ENCODE measurements at places on chromosomes 16 and 17.

DNA sequence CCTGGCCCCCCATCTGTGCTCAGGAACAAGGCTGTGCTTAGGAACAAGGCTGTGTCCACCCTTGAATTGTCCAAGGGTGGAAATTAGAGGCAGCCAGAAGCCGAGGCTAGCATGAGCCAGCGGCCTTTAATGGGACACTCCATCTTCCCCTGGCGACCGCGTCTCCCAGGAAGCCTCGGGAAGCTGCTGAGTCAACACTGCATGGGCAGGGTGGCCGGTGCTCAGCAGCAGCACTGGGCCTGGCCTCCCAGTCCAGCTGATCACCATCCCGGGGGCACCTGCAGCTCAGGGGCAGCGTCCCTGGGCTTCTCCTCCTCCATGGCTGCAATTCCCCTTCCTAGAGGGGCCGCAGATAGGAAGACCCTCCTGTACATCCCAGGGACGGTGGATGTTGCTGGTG lies 180.8 kb downstream of the ENGASE start:
- DNase-seq: no peak

DNA sequence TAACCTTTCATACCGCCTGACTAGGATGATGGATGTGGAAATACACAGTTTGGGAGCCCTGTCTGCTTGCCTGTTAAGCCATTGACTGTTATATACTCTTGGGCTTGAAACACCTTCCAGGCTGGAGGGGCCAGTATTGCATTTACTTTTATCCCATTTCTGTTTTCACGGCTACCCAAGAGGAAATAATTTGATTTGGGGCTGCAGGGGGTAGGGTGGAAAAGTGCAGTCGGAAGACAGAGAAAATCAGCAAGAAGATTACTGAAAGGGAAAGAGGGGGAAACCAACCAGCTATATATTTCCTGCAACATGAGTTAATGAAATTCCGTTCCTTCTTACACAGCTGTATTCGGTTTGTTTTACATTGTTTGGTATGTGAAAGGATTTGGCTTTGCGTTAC lies 202.5 kb downstream of the CDH13 start:
- DNase-seq: no peak

DNA sequence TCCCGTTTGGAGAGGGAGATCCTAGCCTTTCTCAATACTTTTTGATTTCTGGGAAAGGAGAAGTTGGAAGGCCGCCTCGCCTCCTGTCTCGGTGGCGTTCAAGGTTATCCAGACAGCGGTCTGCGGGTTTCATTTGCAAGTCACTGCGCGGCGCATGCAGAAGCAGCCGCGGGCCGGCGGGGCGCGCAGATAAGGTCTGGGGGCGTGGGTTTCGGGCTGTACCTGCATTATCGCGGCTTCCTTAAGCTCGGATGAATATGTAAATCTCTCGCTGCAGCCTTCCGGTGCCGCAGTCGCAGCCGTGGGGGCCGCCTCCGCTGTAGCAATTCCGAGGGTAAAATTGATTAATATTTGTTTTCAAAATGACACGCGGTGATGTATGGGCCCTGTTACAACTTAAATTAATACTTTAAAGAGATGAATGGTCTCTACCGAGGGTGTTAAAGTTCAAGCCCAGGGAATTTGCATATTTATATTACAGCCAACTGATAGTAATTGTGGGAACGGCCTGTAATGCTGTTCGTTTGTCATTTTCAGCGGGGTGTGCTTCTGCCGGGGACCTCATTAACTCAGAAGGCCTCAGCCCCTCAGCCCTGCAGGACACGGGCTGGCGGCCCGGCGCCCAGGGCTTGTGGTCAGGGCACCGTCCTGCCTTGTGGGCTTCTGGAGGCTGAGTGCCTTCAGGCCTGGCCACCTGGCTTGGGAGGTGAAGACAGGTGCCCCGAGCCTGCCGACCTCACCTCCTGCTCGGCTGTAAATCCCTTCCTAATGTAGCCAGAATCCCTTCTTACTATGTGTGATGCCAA lies 99.4 kb downstream of the CYLD start:
- DNase-seq: no peak

DNA sequence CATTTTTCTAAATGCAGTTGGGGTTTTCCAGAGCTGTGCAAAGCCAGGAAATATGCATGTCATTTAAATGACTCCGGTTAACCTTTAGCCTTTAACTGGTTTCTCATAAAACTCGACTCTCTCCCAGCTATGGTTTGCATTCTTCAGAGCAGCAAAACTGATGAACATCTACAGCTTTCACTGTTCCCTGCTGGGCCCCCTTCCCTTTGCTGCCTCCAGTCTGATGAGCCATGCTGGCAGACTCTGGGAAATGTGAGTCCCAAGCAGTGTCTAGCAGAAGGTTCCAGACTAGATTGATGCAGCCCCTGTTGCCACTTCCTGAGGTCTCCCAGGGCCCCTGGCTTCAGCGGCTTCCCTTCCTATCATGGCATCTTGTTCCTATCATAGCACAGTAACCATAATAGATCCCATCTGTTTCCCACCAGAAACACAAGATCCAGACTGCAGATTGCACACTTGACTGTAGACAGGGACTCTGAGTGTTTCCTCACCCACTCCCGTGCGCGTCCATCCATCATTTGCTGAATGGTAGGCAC lies 135.4 kb downstream of the CLEC16A start:
- DNase-seq: no peak

GRCh38 chr17:11493936-11494335 lies 104.3 kb upstream of the DNAH9 start:
- no peak for DNase-seq

- no peak for DNase-seq
These were observed 107.1 kb downstream of the STX8 start for GRCh38 chr17:9468532-9468931.

DNA sequence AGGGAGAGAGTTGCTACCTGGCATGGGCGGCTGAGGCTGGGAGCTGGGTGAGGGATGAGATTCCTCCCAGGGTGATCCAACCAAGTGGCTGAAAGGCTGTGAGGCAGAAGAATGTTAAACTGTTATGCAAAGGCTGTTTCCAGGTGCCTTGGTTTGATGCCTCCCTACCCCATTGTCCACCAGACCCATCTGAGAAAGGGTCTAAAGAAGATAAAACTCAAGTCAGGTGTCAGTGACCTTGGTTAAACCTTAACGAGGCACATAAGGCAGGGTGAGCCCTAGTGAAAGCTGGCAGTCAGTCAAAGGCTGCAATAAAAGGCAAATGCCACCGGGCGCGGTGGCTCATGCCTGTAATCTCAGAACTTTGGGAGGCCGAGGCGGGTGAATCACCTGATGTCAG lies 23.8 kb downstream of the LDHD start:
- no peak for DNase-seq

DNA sequence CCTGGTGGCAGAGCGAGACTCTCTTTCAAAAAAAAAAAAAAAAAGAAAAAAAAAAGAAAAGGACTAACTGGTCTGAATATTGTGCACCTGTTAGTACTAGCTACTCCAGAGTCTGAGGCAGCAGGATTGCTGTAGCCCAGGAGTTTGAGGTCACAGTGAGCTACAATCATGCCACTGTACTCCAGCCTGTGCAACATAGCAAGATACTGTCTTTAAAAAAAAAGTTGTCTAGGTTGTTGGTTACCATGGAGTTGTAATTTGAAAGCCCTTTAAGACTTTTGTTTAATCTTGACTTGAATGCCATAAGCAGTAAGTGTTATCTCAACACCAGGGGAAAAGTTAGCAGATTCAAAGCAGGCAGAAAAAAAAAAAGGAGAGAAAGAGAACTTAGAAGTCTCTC lies 10.9 kb upstream of the C16orf54 start:
- DNase-seq: no peak

DNA sequence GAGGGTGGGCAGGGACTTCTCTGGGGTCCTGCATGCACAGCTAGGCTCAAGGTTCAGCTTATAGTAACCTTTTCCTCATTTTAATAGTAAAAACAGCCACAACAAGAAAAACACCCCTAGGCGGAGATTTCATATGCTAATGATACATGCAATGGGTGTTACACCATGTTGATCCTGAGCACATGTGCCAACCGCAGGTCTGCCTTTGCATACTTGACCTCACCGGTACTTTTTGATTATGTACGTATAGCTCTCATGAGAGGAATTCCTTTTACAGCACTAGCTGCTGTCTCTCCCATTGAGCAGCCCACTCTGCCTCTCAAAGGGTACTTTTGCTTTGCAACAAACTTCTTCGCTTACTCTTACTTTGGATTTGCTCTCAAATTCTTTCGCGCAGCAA lies 1.9 kb downstream of the KRTAP4-8 start:
- no peak for DNase-seq

DNA sequence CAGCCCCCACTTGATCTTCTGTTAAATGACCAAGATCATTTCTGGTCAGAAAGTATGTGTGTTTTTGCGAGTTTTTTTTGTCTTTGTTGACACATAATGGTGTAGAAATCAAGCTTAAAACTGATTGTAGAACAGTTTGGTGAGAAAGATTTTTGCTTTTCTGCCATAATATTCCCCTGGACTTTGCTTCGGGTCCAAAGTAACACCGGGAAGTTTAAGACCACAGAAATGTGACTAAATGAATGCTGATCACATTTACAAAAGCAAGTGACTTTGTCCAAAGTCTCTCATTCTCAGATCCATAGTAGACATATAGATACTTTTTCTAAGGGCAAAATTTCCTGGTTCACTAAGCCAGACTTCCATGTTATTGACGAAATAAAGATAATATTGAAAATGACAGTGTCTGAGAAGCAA lies 2.6 kb downstream of the FAM20A start:
- DNase-seq: no peak

DNA sequence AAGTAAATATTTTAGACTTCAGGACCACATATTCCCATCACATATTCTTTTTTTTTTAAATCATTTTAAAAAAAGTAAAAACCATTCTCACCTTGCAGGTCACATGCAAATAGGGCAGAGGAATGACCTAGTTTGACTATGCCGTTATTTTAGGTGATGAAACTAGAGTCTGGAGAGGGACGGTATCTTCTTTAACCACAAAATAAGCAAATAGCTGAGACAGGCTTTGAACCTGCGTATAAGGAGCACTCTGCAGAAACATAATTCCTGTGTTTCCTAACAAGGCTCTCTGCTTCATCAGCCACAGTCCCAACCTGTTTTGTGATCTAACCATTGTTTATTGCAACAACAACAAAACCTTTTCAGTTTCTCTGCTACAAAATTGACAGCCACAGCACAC lies 121.5 kb downstream of the PCTP start:
- no peak for DNase-seq

DNA sequence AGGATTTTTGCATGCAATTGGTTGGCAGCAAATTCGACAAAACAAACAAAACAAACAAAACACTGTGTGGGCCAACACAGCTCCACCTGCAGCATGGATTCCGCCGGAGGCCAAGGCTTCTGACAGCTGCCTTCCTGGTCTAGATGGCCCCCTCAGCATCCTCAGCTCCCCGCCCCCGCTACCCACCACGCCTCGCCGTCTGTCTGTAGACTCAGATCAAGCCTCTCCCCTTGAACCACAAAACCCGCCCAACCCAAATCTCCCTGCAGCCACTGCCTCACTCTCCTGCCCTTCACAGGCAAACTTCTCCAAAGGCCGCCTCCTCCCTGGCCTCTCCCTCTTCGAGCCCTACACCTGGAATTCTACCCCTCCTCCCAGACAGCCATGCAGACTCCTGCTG lies 57.9 kb downstream of the RTN4RL1 start:
- no peak for DNase-seq

- DNase-seq: no peak
These were observed 15.2 kb downstream of the TEX2 start for GRCh38 chr17:64247836-64248235.

GRCh38 chr16:54417384-54417783 lies 130.8 kb upstream of the IRX3 start:
- no peak for DNase-seq

- DNase-seq: no peak
These were observed 9.5 kb downstream of the CYB5D2 start for GRCh38 chr17:4152471-4152870.

DNA sequence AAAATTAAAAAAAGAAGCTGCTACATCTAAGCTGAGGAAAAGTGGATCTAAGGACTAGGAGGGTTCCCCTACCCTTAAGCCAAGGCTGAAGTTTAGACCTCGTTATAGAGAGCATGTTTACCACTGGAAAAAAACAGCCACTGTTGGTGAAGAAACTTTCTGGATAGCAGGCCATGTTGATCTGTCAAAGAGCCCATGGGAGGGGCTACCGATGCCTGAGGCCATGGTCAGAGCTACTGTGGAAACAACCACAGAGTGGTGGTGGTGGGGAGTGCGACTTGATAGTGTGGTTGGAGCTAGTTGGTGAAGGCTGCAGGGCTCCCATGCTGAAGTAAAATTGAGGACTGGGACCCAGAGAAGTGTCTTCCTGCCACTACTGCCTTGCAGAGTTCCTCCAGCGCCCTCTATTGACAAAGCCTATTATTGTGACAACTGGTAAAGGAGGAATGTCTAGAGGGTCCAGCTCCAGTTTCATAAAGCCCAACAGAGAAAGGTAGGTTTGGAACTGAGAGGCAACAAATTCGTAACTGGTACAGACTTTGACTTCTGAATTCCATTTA lies 12.7 kb upstream of the FAM20A start:
- DNase-seq: no peak

DNA sequence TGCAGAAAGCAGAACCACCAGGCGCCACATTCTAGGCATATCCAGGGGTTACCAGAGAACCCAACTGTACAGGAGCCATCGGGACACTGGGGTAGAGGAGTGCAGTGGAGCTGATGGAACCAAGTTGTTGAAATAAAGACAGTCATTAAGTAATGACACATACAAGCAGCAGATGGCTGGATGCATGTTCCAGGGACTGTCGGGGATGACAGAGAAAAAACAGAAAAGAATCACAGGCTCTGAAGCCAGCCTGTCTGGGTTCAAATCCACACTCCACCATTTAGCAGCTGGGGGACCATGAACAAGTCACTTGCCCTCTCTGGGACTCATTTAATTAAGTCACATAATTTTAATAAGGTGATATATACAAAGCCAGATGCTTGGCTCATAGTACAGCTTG lies 117.1 kb downstream of the ZNF423 start:
- no peak for DNase-seq

DNA sequence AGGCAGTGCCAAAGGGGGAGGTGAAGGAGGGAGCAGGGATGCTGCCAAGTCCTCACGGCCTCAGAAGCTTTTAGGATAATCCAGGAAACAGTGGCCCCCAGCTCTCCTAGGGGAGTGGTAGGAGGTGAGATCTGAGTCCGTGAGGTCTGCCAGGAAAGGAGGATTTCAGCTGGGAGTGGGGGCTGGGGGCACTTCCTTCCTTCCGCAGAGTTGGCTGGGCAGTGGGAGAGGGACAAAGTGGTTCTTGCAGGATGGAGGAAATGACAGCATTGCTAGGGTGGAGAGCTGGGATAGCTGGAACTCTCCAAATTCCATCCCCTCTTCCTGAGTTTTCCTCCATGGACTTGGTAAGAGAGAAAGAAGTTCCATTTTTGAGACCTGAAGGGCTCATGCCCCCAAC lies 4.8 kb upstream of the SP6 start:
- DNase-seq: no peak

- DNase-seq: no peak
These were observed 1.3 kb upstream of the RAB11FIP3 start for GRCh38 chr16:424033-424622.

DNA sequence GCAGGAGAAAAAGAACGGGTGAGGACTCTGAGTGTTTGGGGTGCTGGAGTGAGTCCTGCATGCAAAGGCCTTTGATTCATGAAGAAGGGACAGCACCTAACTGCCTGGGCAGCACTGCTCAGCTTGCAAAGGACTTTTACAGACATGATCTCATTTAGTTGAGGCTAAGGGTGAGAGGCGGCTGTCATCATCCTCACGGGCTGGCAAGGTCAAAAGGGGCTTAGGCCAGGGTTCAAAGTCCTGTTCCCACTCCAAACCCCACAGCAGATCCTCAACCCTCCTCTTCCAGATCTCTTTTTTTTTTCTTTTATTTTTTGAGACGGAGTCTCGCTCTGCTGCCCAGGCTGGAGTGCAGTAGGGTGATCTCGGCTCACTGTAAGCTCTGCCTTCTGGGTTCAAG lies 4.8 kb downstream of the RHBDF2 start:
- no peak for DNase-seq

- DNase-seq: peak; percentile 59
These were observed 54.2 kb upstream of the SEC14L1 start for GRCh38 chr17:77086433-77087010.

Measured in GM19239 (cell line).